WERI-Rb-1 (cell line): ENCODE measurements at places on chromosomes 13 and 19.

- no peak for DNase-seq
These were observed 8.2 kb downstream of the MTIF3 start for GRCh38 chr13:27442071-27442647.

- no peak for DNase-seq
These were observed 1077.7 kb upstream of the SLC10A2 start for GRCh38 chr13:104143760-104144416.

GRCh38 chr13:84249463-84249862 is 367.2 kb upstream of the SLITRK1 start:
- DNase-seq = no peak

- no peak for DNase-seq
These were observed 484.5 kb downstream of the DIAPH3 start for GRCh38 chr13:59679254-59679653.

DNA sequence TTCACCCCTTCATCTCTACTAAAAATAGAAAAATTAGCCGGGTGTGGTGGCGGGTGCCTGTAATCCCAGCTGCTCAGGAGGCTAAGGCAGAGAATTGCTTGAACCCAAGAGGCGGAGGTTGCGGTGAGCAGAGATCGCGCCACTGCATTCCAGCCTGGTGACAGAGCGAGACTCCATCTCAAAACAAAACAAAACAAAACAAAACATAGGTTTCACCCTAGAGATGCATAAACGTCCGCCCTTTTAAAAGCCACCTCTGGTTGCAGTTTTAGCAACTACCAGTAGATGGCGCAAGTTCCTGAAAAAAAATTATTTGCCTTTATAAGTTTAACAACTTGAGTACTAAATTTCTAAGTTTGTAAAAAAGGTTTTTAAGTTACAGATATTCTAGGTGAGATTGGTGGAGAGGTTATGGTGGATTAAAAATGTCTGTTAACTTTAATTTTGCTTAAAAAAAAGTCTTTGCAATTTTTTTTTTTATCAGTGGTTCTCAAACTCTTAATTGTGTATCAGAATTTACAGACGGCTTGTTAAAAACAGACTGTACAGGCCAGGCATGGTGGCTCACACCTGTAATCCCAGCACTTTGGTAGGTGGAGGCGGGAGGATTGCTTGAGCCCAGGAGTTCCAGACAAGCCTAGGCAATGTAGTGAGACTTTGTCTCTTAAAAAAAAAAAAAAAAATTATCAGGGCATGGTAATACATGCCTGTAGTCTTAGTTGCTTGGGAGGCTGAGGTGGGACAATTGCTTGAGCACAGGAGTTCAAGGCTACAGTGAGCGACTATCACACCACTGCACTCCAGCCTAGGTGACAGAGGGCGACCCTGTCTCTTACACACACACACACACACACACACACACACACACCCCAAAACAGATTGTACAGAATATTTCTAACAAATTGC is 42.1 kb downstream of the NAA16 start:
- no peak for DNase-seq
